ENCODE measurements at places on chromosomes 5 and 9.

- no peak for DNase-seq
These were observed 316.3 kb downstream of the FAM170A start for GRCh38 chr5:119945691-119946090.

DNA sequence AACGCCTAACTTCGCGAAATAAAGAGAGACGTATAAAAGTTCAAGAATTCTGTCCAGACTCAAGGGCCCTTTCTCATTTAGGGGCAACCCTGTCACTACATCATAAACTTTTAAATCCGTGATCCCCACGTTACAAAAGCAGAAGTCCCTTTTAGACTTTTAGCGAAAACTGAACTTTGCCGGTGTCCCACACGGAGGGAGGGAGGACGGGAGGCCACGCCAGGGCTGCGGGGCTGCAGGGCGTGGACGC lies 515 bp upstream of the F2R start:
- DNase-seq: no peak

DNA sequence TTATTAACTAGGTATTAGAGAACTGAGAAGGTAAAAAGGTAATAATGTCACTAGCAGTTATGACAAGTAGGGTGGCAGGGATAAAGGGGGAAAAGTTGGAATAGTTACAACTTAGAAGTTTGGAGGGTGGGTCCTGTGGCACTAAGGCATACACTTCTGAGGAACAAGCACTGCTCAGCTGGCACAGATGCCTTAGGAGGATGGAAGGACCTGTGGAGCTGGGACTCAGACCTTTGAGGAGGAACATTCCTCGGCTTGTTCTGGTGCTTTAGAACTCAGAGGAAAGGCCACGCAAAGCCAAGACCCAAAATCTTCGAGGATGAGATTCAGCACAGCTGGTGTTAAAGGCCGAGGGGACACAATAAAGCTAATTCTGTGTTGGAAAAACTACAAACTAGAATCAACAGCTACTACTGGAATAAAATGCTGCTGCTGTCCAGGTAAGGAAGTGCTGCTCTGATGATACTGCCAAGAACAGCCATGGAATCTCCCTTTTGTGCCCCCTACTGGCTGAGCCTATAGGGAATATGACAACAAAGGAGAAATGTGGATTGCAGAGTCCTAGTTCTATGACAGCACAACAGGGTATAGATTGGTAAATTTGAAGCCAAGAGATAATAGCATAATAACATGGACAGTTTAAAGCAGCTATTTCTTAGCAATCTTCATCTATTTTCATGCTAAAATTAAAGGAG lies 126.7 kb downstream of the SLC25A46 start:
- no peak for DNase-seq

DNA sequence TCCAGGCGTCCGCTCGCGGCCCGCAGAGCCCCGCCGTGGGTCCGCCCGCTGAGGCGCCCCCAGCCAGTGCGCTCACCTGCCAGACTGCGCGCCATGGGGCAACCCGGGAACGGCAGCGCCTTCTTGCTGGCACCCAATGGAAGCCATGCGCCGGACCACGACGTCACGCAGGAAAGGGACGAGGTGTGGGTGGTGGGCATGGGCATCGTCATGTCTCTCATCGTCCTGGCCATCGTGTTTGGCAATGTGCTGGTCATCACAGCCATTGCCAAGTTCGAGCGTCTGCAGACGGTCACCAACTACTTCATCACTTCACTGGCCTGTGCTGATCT lies 294 bp downstream of the ADRB2 start:
- DNase-seq: no peak

GRCh38 chr5:160310552-160311295 lies 1.6 kb downstream of the CCNJL start:
- no peak for DNase-seq

DNA sequence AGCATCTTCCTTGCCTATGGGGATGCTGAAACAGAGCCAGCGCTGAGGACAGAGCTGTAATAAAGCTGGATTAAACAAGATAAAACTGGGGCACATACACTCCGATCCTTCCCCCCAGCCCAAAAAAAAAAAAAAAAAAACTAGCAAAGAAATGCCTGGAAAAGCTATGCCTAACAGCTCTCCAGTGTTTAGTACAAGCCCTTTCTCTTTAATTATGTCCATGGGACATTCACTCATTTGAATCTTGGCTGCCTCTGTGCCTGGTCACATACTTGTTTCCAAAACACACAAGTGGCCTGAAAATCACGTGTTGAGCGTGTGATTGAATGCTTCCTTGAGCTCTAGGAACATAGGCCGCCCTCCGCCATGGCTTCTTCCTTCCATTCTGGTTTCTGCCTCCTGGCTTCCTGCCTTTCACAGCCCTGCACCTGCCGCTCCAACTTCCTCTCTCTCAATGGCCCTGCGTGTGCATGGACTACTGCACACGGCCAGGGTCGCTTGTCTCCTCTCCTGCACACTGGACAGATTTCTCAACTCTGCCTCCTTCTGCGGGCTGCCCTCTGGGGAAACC lies 111.0 kb upstream of the RETREG1 start:
- no peak for DNase-seq

DNA sequence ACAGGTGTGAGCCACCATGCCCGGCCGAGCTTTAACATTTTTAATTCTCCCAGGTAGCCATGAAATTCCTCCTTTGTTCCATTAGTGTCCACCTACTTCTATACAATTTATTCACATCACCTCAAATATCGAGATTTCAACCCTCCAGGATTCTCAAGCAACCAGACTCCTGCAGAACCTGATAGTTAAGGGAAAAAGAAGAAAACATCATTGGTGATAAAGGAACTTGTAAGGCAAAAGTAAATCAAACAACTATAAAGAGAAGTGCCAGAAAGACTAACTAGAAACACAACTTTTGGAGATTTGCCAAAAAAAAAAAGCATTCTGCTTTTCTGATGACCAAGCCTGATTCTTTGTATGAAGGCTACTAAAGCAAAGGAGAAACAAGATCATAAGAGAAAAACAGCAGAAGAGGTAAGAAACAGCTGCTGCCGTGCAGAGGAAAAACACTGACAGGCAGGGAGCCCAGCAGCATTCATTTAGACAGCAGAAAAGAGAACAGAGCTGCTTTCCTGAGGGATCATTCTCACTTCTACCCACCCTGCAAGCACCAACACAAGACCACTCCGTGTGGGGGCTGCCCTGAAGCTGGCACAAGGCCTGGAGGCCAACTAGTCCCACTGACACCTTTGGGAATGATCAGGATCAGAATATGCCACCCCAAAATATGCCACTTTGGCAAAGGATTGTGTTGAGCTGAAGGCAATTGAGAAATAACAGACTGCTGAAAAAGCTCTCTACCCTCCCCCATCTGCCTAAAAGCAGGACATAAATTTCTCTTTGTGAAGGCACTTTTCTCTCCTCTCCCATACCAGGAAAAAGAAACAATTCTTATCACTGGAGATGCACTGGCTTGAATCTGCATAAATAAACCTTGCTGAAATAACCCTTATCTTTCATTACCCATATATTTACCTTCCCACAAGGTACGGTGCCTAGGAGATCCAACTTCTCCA lies 75.1 kb downstream of the ALDH7A1 start:
- no peak for DNase-seq

DNA sequence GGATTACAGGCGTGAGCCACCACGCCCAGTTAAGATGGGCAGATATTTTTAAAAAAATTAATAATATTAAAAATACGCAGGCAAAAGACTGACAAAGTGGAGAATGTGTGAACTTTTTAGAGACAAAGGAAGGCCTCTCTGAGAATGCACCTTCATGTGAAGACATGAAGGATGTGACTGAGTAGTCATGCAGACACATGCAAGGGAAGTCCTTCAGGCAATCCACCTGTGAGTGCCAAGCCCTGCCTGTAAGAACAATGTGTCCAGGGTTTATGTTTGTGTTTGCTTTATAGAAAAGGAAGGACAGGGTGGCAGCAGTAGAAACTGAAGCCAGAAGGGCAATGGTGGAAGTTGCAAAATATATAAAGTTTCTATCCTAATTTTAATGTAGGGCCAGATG lies 169.2 kb downstream of the EDIL3 start:
- DNase-seq: no peak

DNA sequence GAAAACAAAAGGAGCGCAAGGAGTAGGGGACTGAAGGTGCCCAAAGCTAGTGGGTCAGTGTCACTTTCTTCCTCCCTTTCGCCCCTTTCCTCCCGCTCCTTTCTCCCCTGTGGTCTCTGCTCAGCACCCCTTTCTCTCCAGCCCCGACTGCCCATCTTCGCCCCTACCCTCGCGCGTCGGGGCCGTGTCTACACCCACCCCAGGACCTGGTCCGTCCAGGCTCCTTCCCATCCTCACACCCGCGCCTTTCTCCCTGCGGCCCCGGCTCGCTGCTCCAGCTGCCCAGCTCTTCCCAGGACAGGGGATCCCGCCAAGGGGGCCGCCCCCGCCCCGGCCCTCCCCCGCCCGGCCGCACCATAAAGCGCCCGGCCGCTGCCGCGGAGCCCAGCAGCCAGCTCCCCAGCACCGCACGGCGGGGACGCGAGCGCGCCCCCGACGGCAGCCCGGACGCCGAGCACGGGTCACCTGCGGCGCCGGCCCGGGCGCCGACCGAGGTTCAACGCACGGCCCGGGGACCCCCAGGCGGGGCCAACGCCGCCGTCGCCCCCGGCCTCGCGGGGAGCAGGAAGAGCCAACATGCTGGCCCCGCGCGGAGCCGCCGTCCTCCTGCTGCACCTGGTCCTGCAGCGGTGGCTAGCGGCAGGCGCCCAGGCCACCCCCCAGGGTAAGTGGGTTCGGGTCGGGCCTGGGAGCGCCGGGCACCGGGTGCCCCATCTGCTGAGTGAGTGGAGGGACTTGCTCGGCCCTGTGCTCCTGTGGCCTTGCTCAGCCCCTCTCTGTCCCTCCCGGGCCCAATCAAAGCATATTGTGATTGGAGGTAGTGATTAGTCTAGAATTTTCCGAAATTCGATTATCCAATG lies at the start of gene THBS4:
Gene THBS4, plus strand, starts transcription at position 387 of the 860 bp plus-strand sequence. Its CDS starts 190 bp downstream, at position 577.
- no peak for DNase-seq
